Central memory CD4-positive, alpha-beta T cell (primary cell): ENCODE measurements at places on chromosomes 16 and 17.
A peak's percentile ranks its signal among the peaks of the same experiment; 100 is the strongest.

DNA sequence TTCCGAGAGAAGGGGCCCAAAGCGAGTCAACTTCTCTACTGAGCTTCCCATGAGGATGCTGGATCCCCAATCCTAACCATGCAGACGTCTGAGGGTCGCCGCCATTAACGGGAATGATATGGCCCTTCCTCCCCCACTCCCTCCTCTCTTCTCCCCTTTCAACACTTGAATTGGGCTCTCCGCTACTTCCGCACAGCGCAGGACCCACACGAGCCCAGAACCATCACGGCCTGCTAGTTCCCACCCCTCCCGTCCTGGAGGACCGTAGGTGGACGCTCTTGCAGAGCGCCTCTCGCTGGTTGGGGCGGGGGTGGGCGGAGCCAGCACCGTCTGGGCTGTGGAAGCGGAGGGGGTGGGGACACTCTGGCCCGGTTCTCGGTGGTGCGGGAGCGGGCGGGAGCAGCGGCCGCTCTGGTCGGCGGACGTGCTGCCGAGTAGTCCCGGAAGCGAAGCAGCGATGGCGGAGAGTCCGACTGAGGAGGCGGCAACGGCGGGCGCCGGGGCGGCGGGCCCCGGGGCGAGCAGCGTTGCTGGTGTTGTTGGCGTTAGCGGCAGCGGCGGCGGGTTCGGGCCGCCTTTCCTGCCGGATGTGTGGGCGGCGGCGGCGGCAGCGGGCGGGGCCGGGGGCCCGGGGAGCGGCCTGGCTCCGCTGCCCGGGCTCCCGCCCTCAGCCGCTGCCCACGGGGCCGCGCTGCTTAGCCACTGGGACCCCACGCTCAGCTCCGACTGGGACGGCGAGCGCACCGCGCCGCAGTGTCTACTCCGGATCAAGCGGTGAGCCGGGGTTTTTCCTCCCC, at the start of gene UBE2Z:
TSS of gene UBE2Z (plus strand) at position 361 of the 797 bp plus-strand sequence. CDS start at position 458, 97 bp downstream.
- DNase-seq: peak; percentile 80

GRCh38 chr17:74703311-74703710, 9.4 kb downstream of the CD300LF start:
- DNase-seq: no peak

- DNase-seq: no peak
These were observed 19.3 kb upstream of the IL17C start for GRCh38 chr16:88618956-88619667.

GRCh38 chr17:65696739-65697394, 135.4 kb upstream of the AXIN2 start:
- no peak for DNase-seq

DNA sequence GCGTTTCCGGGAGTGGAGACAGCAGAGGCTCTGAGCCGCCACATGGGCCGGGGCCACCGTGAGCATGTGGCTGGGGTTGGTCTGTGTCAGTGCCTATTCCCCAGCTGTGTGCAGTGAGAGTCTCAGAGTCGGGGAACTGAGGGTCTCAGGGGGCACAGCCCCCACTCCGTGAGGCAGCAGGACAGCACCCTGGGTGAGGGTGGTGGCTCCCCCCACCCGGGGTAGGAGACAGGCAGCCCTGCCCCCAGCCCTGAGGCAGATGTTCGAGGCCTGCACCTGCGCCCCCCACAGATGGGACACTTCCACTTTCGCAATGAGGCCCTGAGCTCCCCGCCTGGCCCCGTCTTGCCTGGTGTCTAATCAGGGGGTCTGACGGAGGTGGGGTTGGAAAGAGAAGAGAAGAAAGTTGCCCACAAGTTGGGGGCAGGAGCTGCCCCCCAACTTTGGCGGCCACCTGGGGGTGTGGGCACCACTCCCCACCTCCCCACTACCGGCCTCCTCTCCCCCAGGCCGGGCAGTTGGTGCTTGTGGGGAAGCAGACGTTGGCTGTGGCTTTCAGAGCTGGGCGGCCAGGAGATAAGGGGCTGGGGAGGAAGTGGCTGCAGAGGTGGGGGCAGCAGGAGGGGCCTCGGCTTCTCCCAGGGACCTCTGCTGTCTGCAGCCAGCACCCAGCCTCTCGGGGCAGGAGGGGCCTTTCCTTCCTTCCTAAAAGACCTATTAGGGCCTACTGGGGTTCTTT, 1.8 kb upstream of the CBFA2T3 start:
- DNase-seq: no peak

DNA sequence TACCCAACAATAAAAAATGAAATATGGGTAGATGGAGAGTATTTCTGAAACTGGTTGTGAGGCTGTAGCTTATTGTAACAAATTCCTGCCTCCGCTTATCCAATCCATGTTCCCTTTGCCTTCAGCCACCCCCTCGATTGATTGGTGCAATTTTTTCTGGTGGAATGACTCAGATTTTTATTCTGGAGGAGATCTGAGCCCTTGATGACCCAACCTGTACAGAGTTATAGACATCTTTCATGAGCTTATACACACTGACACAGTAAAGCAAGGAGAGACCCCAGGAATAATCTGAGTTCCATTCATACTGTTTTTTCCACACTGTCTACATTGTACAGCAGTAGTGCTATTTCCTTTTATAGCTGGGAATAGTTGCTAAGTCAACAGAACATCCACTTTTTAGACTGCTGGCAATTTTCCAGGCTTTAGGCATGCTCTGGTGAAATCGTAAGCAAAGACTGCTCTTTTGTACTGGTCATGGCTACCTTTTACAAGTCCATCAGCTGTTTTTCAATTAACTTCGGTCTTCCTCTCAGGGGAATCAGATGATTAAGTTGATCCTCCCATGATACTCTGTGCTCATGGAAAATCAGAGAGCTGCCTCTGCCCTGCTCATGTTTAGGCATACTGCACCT, 30.1 kb downstream of the CCL4 start:
- DNase-seq: no peak

GRCh38 chr17:81040791-81041337, 5.9 kb downstream of the BAIAP2 start:
- no peak for DNase-seq

- DNase-seq: peak; percentile 80
These were observed 1.3 kb downstream of the ZNF276 start for GRCh38 chr16:89722392-89723278.

- DNase-seq: no peak
These were observed 33.4 kb upstream of the LONP2 start for GRCh38 chr16:48210747-48211146.
